Fibroblast of skin of left quadriceps (primary cell): ENCODE measurements at places on chromosomes 16 and 17.

DNA sequence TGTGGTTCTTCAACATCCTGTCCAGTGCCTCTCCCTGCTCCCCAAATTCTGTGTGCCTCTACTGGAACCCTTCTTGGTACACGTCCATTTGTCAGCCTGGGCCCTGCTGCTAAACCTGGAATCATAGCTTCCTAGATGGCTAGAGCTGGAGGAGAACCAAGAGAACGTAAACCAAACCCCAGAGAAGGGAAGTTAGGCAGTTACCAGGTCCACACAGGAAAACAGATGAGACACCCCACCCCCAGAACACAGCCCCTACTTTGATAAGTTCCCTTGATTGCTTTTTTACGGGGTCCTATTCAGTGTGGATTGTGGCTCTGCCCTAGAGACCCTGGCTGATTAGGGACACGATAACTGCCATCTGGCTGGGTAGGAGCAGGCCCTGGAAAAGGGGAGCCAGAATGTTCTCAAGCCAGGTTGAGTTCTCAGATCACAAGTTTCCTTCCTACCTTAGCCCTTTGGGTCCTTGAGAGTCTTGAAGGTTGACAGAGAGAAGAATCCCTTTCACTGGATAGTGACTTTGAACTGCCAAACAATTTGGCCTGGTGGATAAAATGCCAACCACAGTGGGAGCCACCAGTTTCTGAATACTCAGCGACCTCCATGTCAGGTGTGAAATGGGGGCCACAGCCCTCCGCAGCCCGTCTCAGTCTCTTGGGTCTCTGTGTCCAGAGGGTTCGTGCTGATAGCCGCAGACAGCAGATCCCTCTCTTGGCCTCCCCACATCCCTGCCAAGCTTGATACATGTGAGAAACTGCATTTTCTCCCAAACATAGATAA is 7.9 kb downstream of the TBX4 start:
- DNase-seq: no peak

DNA sequence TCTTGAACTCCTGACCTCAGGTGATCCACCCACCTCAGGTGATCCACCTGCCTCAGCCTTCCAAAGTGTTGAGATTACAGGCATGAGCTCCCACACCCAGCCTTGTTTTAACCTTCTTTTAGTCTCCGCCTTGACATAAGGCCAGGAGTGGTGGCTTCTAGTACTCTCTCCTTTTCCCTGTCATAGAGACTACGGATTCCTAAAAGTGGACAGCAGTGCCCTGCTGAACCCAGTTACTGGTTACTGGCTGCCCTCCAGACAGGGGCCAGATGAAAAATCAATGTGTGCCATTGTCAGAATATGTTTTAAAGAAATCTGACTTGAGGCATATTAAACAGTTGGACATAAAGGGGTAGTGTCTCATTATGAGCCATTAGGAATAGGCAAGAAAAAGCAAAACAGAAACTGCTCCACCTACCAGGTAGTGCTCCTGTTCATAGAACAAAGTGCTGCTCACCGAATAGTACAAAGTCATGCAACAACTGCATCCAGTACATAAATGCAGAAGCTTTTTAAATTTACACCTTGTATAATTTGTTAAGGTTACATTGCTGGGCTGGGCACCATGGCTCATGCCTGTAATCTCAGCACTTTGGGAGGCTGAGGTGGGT is 32.1 kb downstream of the TRIM25 start:
- no peak for DNase-seq

DNA sequence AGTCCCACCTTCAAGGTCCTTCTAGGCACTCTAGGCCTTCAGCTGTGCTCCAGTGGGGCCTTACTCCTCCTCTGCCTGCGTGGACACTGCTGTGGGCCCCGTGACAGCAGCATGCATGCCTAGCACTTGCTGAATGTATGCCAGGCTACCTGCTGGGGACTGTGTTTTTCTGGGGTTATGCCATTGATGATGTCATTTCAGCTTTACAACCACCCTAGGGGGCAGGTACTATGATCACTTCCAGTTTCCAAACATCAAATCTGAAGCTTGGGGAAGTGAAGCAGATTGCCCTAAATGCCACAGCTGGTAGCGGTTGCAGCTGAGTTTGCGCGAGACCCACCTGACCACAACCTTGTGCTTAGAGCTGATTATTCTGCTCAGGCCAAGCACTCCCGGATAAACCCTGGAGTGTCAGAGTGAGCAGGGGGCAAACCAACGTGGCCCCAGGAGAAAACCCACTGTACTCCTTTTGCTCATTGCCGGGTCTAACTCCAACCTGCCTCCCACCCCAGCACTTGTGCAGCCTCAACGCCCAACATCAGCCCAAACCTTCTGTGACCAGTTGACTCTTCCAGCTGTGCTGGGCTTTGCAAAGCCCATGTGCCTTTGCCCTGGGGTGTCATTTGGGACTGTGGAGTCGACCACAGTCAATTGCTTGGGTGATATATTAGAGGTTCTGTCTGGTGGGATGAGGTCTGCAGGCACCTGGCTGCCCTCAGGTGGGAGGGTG is 168.4 kb downstream of the ENGASE start:
- DNase-seq: no peak

DNA sequence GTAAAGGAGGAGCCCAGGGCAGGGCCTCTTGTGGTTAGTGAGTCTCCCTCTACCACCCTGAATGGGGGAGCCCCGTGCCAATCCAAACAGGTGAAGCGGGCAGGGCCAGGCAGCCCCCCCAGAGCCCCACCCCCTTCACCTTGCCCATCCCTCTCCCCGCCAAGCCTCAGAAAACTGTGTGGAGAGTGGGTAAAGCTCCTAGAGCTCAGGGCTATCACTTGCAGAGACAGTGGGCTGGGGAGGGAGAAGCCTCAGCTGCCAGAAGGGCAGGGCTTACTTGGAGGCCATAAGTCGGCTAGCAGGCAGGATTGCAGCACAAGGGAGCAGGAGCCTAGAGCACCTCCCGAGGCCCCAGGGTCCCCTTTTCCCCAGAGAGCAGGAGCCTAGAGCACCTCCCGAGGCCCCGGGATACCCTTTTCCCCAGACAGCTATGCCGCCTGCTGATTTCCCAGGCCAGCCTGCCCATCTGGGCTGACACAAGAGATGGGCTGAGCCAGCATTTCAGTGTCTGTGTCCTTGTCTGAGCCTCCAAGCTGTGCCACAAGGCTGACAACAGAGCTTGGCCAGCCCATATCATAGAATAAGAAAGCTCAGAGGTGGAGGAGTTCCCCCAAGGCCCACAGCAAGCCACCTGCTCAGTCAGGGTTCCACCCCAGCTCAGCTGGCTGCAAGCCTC is 6.7 kb upstream of the KRT14 start:
- DNase-seq: no peak

- DNase-seq: no peak
Measured at GRCh38 chr16:78903237-78903636, 697.3 kb downstream of the MAF start.

DNA sequence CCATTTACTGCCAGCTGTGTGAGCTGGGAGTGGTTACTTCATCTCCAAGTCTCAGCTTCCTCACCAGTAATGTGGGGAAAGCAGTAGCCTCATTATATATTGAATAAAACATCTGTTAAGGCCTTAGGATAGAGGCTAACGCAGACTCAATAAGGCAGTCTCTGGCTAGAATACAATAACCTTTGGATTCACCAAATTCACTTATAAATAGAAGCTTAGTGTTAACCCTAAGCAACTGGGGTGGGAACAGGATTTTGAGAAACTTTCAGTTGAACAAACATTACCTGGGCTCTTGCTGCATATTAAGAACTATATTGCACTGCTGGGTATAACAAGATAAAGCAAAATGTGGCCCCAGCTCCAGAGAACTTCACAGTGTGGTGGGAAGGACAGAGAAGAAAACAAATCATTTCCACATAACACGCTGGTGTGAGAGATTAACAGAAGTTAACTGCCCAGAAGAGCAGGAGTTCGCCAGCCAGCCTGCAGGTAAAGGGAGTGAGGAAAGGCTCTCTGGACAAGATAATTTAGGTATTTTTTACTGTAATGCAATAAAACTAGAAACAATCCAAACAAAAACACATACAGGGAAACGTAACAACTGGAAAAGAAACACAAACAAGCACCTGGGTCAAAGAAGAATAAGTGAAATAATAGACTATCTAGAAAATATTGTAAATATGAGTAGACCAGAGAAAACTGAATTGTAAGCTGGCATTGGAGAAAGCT is 57.0 kb downstream of the USP31 start:
- no peak for DNase-seq

GRCh38 chr16:87210894-87211293 is 106.3 kb downstream of the C16orf95 start:
- no peak for DNase-seq

- DNase-seq: no peak
Measured at GRCh38 chr17:49996121-49996494, 1.1 kb upstream of the DLX3 start.
